ENCODE measurements at places on chromosomes 16 and 17.

GRCh38 chr16:15672514-15673167 is 22.6 kb downstream of the NDE1 start:
- DNase-seq: peak; percentile 99

DNA sequence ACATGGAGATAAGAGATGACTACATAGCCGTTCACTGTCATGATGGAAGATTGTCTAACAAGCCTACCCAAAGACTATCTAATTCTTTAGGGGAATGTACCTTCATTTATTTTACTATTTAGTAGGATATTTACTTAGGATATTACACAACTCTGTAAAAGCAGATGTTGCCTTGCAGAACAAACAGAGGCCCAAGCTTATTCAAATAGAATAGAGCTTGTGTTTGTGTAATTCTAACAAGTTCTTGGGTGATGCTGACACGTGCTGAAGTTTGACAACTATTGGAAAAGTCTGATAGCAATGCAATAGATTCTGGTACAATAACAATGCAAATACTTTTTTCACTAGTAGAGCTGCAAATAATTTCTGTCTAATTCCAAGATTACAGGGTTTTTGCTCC is 447.6 kb downstream of the TOX3 start:
- no peak for DNase-seq

DNA sequence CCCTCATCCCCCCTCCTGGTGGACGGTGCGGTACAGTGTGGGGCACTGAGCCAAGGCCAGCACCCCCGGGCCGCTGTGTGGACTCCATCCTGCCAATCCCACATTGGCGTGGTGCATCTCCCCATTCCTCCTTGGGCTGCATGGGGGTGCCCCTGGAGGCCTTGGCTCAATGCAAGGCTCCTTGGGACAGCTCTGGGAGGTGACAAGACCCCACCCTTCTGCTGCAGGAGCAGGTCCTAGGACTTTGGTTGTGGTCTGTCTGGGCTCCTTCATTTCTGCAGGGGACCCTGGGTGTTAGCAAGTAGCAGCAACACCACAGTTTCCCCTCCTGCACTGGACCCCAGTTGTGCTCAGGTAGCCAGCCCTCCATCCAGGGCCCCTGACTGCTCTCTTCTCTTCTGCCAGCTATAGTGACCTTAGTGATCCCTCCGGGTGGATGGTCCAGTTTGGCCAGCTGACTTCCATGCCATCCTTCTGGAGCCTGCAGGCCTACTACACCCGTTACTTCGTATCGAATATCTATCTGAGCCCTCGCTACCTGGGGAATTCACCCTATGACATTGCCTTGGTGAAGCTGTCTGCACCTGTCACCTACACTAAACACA is 1.3 kb downstream of the PRSS21 start:
- DNase-seq: no peak

DNA sequence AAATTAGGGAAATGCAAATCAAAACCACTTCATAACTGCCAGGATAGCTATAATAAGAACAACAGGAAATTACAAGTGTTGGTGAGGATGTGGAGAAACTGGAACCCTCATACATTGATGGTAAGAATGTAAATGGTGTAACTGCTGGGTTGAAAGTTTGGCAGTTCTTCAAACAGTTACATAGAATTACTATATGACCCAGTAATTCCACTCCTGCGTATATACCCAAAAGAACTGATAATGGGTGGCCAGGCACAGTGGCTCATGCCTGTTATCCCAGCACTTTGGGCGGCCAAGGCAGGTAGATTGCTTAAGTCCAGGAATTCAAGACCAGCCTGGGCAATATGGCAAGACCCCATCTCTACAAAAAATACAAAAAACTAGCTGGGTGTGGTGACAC is 4.5 kb upstream of the CMTM4 start:
- no peak for DNase-seq

GRCh38 chr17:55332296-55333041 is 67.7 kb downstream of the HLF start:
- no peak for DNase-seq

DNA sequence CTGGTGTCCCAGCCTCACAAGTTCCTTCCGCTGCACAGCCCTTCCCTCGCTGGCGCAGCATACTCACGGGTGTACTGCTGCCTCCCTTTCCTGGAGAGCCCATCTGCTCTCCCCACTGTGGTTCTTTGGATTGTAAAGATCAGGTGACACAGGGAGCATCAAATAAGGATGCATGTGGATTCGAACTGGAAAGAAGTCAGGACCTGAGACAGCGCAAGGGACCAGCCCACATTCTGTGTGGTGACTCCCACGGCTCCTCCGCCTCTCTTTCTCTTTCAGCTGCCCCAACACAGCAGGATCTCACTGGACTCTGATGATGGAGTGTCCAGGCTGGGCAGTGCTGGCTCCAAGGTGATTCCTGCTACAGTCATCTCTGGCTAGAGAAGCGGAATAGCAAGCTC is 8.1 kb downstream of the LDAF1 start:
- DNase-seq: no peak

DNA sequence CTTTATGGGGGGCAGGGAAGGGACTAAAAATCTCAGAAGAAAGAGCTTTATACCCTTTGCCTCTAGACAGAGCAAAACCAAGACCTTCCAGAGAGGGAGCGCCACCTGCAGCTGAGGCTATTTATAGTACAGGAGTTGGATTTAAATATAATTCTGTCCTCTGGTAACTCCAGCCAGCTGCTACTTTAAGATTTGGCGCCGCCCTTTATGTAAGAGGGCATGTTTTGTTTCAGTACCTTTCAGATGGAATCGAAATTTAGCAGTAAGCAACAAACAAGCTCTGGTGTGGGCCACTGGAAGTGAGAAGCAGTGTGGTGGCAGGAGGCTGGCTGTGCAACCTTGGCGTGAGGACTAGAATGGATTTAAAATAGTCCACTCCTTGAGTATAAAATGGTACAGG is 5.2 kb upstream of the GUCY2D start:
- DNase-seq: no peak

DNA sequence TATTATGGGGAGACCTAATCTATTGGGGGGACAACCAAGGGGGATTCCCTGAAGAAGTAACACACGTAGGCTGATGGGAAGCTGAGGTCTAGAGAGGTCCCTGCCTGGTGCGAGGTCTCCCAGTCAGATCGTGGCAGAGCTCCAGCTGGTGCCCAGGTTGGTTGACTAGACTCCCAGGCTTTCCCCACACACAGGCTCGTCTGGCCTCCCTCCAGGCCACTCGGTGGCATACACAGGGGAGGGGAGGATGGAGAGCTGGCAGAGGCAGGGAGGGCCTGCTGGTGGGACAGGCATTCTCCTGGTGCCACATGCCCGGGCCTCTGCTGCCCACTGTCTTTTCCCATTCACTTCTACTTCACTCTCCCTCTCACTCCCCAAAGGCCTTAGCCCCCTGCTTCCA is 8.5 kb upstream of the SOCS3 start:
- no peak for DNase-seq

- peak; percentile 42 for DNase-seq
Observed at GRCh38 chr17:4833941-4834680, 971 bp downstream of the MINK1 start.

DNA sequence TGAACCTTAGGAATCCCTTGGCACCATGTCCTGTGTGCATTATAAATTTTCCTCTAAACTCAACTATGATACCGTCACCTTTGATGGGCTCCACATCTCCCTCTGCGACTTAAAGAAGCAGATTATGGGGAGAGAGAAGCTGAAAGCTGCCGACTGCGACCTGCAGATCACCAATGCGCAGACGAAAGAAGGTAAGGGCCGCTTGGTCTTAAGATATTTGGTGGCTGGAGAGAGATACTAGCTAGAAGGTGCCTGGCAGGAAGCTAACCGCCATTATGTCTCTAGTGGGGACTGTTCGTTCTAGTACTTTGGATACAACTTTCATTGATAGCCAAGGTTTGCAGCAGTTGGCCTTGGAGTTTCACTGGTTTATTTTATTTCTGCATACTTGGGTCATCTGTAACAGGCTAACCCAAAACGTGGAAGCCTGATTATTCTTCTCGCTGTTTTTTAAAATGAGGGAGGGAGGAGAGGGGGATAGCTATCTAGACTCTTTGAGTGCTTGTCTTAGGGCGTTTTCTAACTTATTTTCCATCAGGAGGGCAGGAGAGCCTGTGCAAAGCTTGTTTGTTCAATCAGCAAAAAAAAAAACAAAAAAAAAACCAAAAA is 1.3 kb downstream of the RBBP6 start:
- no peak for DNase-seq

DNA sequence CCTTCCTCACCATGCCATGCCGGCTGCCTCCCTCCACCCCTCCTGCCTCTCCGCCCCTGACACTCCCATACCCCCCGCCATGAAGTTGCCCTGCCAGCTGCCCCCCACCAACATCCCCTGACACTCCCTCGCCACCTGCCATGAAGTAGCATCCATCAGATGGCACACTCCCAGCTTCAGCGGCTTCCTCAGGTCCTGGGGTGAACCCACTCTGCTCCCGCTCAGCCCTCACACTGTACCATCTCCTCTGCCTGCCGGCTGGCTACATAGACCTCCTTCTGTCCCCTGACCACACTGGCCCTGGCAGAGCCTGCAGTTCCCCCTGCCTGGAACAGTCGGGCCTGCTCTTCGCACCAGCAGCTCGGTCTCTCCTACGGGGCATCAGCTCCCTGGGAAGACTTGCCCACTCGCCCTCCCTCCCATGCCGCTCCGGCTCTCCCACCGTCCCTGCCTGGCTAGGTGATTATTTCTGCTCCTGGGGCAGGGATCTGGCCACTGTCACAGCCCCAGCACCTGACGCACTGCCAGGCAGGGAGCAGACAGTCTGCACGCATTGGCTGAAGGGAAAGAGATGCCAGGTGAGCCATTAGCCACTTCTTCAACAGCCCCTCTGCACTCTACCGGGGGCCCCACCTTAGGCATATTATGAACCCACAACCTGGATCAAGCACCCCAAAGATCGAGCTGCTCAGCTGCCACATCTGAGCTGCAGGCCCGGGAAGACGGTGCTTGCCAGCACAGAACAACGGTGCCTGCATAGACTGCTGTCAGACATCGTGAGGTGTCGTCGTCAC is 9.0 kb downstream of the CANT1 start:
- DNase-seq: no peak

- DNase-seq: no peak
Observed at GRCh38 chr17:15480204-15480603, 12.8 kb upstream of the CDRT4 start.
